ENCODE measurements at places on chromosomes 2 and 18.
A peak's percentile ranks its signal among the peaks of the same experiment; 100 is the strongest.

DNA sequence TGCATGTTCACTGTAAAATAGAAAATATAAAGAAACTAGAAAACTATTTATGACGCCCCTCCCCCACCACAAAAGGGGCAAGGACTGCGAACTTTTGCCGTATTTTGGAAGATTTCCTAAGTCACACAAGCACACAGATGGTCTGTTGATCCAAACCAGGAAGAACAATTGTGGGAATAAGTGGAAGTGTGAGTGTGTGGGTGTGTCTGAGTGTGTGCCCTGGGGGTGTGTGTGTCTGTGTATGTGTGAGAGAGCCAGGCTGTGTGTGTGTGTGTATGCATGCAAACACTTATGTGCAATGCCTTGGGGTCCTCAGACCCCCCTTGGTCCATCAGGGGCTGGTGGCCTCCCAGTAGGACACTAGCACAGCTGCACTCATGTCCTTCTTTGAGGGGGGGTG lies 43.1 kb downstream of the HPCAL1 start:
- no peak for DNase-seq

GRCh38 chr2:28093308-28093707 lies 202.8 kb downstream of the BABAM2 start:
- DNase-seq = no peak

GRCh38 chr18:39318462-39318861 lies 1752.9 kb upstream of the CELF4 start:
- no peak for DNase-seq

GRCh38 chr2:55707751-55708150 lies 14.1 kb upstream of the PNPT1 start:
- no peak for DNase-seq

- DNase-seq = peak; percentile 9
Measured at GRCh38 chr18:58552057-58552461, 76.8 kb downstream of the ALPK2 start.

DNA sequence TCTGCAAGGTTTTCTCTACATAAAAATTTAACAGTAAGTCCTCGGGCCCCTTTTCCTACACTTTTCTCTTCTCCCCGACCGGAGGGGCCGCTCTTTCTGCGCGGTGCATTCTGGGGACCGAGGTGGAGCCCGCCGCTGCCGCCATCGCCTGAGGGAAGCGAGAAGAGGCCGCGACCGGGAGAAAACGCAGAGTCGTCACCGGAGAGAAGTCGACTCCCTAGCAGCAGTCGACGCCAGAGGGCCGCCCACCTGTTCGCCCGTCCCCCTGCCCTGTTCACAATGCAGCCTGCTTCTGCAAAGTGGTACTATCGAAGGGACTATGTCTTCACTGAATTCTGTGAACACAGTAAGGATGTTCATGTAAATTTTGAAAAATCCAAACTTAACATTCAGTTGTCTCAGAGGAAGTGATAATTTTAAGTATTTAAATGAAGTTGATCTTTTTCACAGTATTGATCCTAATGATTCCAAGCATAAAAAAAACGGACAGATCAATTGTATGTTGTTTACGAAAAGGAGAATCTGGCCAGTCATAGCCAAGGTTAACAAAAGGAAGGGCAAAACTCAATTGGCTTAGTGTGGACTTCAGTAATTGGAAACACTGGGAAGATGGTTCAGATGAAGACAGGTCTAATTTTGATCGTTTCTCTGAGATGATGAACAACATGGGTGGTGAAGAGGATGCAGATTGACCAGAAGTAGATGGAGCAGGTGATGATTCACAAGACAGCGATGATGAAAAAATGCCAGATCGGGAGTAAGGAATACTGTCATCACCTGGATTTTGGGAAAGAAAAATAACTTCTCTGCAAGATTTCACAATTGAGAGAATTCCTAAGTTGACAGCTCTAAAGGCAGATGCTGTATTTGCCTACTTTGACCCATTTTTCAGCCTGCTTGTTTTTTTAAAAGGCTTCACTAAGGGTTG lies 55.8 kb downstream of the ASXL2 start:
- peak; percentile 34 for DNase-seq

DNA sequence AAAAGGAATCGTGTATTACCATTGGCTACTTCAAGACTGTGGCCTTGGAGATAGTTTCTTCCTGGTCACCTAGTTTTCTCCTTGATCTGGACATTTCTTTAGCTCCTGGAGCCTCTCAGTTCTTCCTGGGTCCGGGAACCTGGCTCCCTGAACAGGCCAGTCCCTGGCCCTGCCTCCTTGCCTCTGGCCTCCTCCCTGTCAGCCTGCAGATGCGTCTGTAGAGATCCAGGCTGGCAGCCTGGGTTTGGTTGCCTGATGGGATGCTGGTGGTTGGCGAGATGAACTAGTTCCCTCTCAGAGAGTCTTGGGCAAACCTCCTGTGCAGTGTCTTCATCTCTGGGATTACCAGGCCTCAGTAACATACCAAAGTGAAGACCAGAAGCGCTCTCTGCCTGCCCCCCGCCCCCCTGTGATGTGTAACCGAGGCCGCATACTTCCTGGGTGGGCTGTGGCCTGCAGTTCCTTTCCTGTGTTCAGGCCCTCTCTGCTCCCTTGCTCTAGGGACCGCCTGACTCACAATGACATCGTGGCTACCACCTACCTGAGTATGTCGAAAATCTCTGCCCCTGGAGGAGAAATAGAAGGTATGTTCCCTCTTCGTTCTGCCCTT lies 85.4 kb downstream of the DYSF start:
- DNase-seq = no peak

- DNase-seq = no peak
Measured at GRCh38 chr2:15731213-15731888, 139.7 kb downstream of the DDX1 start.

DNA sequence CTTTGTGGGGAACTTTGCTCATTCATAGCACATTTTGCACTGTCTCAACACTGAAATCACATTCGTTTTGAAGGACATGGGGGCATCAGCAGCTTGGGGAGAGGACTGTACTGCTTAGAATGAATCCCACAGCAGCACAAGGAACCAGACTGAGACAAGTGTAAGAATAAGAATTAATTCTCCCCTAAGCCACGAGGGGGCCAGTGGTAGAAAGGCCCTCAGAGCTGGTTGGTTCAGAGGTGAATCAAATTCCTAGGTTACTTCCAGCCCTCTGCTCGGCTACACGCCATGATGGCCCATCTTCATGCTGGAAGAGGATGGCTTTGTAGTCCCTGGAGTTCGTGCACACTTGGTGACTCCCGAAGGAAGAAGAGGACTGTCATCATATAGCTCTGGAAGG lies 12.0 kb upstream of the MC5R start:
- no peak for DNase-seq

DNA sequence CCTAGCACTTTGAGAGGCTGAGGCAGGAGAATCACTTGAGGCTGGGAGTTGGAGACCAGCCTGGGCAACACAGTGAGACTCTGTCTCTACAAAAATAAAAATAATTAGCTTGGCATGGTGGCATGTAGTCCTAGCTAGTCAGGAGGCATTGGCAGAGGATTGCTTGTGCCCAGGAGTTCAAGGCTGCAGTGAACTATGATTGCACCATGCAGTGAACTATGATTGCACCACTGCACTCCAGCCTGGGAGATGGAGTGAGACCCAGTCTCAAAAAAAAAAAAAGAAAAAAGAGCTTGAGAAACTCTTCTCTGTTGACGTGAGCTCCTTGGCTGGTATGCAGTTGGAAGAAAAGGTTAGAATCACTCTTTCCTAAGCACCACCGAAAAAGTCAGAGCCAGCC lies 125.1 kb upstream of the TNP1 start:
- no peak for DNase-seq

DNA sequence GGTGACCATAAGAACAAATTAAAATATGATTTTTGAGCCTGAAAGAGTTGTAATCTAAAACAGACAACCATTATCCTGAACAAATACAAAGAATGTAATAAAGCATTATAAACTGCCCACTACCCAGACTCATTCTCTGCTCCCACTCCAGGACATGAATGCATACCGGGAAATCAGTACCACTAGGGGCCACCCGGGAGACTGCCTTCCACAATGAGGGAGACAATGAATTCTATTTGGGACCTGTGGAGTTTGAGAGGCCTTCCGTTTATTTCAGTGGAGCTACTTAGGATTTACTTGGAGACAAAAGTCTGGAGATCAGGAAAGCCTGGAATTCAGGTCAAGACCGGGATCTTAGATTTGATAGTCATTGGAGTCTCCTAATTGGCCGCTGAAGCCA lies 50.0 kb downstream of the NAB1 start:
- DNase-seq = no peak

DNA sequence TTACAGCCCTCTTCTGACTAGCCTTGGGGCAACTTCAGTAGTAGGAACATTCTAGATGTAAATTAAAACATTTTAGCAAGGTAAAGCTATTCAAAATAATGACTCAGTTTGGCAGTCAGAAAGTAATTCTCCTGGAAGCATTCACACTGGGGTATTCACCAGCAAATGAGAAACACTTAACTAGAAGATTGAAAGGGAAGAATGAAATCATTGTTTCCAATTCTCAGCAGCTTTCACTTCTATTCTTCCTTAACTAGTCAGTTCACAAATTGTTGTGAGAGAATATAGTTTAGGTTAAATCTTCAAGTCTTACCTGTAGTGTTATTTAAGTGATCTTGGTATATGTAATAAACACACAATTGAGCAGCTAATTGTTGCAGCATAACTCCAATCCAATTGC lies 1135.6 kb upstream of the FAM98A start:
- DNase-seq = no peak

DNA sequence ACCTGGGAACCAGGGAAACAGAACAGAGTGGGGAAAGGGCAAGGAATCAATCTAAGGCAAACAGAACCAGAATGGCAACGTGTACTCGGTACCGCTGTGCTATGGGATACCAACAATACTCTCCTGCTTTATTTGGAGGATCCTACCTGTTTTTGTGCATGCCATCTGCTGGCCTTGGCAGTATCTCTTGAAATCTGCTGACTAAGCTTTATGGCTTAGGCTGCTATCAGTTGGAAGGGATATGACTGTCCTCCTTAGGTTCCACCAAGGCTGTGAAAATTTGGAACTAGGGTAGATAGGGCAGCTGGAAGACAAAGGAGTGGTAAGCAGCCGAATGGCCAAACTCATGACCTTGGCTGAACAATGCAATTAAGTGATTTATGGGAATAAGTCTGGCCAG lies 71.3 kb upstream of the LYPD6 start:
- DNase-seq = no peak

DNA sequence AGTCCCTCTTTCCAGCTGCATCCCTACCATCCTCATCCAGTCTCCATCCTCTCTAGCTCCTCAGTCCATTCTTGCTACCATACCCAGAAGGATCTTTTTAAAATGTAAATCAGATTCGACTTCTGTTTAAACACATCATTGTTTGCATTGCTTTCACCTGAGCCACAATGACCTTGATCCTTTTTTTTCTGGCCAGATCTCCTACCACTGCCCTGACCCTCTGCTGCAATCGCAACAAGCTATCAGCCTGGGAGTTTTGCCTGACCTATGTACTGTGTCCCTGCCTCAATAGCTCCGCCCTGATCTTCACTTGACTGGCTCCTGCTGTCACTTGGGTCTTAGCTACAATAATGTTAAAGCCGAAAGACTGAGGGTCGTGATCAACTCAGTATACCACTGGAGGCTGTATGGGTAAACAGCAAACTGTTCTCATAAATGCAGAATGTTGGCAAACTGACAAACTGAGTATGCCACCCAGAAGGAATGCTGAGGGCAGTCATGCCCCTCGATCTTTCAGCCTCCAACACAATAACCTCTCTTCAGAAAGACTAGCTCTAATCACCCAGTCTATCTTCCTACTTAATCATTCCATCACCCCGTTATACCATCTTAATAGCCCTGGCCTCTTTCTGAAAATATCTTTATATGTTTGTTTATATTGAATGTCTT lies 2.6 kb upstream of the RBM43 start:
- no peak for DNase-seq

- DNase-seq = no peak
Measured at GRCh38 chr2:18208956-18209355, 330.5 kb downstream of the KCNS3 start.

DNA sequence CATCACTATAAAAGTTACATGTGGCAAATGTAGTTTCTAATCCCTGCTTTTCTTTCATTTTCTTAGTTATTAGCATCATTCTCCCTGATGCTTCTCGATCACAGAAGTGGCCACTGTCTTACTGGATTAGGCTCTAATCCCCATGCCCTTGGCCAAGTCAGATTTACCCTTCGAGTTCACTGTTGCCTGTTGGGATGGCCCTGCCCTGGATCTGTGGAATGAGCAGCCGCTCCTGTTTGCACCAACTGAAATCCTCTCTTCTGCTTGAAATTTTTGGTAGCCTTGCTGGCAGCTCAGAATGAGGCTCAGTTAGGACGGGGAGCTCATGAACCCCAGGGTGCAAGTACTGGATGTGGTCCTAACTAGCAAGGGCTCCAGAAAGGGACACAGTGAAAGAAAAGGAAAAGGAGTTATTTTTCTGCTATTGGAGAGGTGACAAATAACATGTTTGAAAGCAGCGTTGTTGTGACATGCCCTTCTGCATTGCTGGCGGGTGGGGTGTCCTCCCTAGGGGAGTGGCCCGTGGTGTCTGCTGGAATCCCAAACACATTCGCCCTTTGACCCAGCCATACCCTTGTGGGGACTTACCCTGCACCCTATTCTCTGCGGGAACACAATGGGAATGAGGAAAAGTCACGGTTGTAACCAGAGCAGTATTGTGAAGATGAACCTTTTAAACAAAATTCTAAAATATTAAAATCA lies 34.5 kb downstream of the RBFA start:
- DNase-seq = no peak

- no peak for DNase-seq
Measured at GRCh38 chr18:70429847-70430500, 141.1 kb downstream of the SOCS6 start.

DNA sequence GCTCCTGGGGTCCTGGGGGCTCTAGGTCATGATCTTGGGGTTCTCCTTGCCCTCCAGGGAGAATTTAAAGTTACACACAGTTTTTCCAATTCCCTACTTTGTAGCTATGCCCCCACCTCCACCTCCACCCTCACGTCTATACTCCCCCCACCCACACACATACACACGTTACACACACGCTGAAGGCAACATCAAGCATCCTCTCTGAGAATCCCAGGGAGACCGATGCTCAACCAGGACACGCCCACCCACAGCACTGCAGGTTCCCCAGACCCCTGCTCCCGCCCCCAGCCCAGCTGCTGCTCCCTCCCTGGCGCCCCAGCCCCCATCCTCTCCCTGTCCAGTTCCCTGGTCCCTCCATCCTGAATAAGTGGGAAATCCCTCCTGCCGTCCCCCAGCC lies 6.4 kb upstream of the TNS1 start:
- DNase-seq = no peak

All from activated T-helper 1 cell treated with anti-CD3 and anti-CD28 coated beads, Interleukin-2, amount 50 U/mL, for 16 hours (primary cell).